ENCODE measurements at places on chromosomes 3 and 15.

- no peak for DNase-seq
Measured at GRCh38 chr15:76431971-76432370, 95.4 kb downstream of the ISL2 start.

DNA sequence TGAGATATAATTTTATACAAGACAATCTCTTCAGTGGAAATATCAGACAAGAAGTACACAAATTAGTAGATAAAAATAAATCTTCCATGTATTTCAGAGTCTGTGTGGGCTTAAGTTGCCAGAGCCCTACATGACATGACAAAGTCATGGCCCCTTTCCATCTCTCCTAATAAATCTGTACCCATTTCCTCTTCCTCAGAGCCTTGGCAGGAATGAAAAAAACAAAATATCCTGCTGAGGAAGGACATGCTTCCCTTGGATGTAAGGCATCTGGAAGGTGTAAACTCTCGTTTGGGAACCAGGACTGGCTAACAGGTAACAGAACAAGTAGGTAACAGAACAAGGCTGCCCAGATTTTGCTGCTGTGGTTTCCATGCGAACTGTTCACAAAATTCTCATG is 148.1 kb downstream of the SNRK start:
- no peak for DNase-seq

GRCh38 chr3:189103208-189103607 is 68.6 kb upstream of the TPRG1 start:
- DNase-seq = no peak

DNA sequence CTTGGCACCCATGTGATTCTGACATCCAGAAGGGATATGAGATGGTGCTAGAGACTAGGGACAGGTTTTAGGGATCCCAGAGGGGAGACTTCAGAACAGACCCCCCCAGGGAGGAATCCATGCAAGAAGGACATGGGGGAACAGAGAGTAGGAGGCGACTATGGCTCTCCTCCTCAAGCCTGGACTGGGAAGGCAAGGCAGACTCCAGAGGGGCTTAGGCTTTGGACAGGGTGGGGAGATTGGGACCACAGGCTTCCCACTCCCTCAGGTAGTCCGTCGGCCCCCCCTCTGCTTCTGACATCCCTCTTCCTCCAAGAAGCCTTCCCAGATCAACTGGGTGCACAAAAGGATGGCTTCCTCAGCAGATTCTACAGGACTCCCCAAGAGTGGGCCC is 3.0 kb upstream of the VIPR1 start:
- DNase-seq = no peak

GRCh38 chr3:143247073-143247472 is 127.5 kb downstream of the CHST2 start:
- no peak for DNase-seq
